ENCODE measurements at places on chromosomes 1 and 21.

- no peak for DNase-seq
Measured at GRCh38 chr1:93749487-93749886, 67.8 kb upstream of the BCAR3 start.

DNA sequence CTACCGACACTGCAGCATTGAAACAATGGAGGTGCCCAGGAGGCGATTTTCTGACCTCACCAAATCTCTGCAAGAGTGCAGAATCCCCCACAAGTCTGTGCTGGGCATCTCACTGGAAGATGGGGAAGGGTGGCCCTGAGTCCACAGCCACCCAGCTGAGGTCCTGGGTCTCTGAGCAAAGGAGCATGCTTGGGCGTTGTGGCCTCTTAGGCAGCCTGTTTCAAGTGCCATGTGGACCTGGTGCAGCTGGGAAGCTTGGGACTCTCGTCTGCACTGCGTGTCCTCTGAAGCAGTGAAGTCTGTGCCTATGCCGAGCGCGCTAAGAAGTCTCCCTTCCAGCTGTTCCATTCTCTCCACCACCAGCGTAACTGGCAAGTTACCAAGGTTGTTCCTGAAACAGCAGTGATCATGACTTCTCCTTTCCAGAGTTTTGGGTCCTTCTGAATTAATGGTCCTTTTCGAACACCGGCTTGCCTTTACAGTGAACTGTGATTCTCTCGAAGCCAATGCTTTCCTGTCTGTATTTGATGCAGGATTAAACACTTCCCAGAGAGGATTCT lies 5.0 kb upstream of the PLA2G2C start:
- no peak for DNase-seq

DNA sequence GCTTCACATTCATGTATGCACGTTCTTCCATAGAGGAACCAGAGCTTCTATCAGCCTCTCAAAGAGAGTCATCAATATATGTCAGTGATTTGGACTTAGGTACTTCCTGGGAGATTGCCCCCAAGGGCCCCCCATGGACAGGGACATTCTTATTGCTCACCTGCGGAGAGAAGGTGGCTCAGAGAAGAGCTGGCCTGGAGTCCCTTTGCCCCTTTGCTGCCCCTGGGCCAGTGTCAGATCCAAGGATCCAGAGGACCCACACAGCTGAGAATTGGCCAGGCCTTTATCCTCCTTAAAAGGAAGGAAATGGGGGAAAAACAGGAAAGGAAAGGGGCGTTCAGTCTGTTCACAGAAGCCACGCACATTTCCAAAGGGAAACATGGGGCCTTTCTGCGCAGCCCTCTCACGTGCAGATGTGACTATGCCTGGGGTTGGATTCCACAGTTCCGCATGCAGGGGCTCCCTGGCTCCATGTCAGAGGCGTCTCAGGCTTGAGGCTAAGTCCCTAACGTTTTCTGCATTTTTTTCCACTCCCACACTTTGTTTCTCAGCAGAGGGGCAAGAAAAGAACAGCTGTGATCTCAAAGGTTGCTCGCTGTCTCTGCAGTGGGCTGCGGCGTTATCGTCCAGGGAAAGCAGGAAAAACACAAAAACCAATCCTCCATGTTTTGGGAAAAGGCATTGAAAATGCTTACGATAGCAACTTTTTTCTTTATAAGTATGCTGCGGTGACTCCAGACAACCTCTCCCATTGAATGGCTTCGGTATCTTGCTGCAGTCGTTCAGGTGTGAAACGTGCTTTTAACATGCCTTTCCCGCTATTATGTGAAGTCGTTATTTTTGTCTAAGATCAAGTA lies 5.9 kb downstream of the C1orf226 start:
- no peak for DNase-seq

DNA sequence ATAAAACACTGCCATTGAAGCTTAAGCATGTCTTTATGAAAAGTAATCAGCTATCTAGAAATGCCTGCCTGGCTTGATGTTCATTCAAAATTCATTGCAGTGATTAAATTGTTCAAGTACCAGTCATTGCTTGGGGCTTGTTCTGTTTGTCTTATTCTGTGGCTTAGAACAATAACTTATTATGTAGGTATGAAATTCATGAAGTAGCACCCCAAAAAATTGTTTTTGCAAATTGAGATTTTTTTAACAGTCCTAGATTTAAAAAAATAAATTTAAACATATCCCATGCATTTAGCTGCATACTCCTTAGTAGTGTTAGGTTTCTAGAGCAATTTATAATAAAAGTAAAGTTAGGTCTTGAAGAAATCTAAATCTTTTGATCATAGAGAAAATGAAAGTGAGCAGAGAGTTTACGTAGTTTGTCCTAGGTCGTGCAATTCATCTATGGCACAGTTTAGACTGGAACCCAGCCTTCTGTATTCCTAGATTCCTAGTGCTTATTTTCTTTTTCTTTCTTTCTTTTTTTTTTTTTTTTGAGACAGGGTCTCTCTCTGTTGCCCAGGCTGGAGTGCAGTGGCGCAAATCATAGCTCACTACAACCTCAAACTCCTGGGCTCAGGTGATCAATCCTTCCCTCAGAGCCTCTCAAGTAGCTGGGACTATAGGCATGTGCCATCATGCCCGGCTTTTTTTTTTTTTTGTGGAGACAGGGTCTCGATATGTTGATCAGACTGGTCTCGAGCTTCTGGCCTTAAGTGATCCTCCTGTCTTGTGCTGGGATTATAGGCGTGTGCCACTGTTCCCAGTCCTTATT lies 9.3 kb downstream of the MIER1 start:
- DNase-seq = no peak

- DNase-seq = no peak
Measured at GRCh38 chr1:44110916-44111315, 7.7 kb upstream of the KLF17 start.

- DNase-seq = peak; percentile 75
Measured at GRCh38 chr1:39105061-39105840, 79.1 kb downstream of the NDUFS5 start.

GRCh38 chr1:39394598-39394997 lies 96.8 kb upstream of the BMP8A start:
- no peak for DNase-seq
